ENCODE measurements at places on chromosomes 5 and 9. TPM values are rescaled to one million over a fixed set of nuclear protein-coding genes. Genes with fewer than 3 reads are reported as not detected.

- H3K36me3 ChIP-seq = no peaks in the 10 kb centered on the region
- H3K4me1 ChIP-seq = no peaks in the 10 kb centered on the region
- H3K27me3 ChIP-seq = no peaks in the 10 kb centered on the region
- no peak for DNase-seq
- no peak overlapping the region for H3K4me3 ChIP-seq
Observed at GRCh38 chr9:13175732-13176131, 103.8 kb downstream of the MPDZ start.

DNA sequence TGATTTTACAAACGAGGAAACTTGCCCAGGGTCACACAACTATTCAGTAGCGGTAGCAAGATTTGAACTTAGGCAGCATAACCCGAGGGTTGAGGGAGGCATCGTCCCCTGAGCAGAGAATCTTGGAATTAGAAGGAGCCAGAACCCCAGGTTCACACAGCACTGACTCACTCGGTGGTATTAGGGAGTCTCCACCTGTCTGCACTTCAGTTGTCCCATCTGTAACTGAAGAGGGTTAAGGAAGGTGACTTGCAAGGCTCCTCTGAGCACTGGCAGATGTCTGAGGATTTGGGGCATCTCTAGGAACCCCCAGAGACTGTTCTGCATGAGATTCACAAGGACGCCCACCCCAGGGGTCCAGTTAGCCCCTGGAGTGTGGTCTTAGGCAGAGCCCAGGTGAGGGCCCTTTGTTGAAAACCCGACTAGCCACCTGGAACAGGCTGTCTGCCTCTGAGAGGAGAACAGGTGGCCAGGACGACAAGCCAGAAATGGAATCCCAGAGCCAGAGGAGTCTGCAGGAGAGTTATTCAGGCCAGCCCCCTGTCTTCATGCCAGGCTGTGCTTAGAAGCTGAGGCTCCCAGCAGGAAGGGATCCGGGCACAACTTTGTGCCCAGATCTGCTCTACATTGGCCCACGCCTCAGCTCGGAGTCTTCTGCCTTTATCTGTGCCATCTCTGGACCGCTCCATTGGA, 50.0 kb upstream of the ORM1 start:
- DNase-seq = no peak
- no peaks in the 10 kb centered on the region for H3K36me3 ChIP-seq

GPR150 gene
- 0.37 TPM for total RNA-seq

DNA sequence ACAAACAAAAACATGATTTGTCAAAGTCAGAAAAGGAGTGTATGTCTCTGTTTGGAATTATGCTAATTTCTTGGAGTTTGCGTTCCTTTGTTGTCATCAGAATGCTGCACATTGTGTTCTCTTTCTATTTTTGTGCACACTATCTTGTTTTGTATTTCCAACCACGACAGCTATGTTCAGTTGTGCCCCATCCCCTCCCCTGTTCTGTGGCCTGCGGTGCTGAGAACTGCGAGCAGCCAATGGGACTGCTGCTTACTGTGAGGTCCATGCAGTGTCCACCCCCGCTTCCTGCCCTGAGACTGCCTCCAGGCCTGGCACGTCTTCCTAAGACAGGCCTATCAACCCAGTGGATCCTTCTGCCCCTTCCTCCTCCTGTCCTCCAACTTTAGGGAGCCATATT, 76.8 kb downstream of the PALM2AKAP2 start:
- H3K27me3 ChIP-seq = peaks cover 10% of the 10 kb centered on the region
- H3K4me1 ChIP-seq = no peaks in the 10 kb centered on the region
- no peak overlapping the region for H3K27ac ChIP-seq
- H3K4me3 ChIP-seq = no peak overlapping the region

DNA sequence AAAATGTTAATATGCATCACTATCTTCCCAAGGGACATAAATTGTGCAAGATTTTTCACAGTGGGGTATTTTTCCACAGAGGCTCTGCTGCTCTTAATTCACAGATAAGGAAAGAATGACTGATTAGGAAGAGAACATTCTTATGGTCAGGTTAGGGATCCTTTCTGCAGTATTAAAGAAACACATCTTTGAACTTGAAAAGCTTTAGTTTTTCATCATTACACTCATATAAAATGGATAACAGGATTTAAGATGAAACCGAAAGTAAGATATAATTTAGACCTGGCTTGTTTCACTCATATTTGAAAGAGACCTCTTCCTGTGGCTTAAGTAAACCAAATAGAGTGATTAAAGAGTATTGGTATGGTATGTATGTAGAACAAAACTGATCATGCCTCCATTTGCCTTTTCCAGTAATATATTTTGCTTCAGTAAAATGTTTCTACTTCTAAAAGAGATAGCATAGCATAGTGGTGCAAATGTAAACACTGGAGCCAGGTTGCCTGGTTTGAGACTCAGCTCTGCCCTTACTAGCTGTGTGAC, 160.0 kb downstream of the PRR16 start:
- H3K27ac ChIP-seq = no peak overlapping the region
- H3K27me3 ChIP-seq = no peaks in the 10 kb centered on the region
- no peaks in the 10 kb centered on the region for H3K36me3 ChIP-seq
- no peak overlapping the region for H3K4me3 ChIP-seq

KIAA1958 gene
- total RNA-seq = 13.0 TPM

- no peak overlapping the region for H3K27ac ChIP-seq
- no peaks in the 10 kb centered on the region for H3K4me1 ChIP-seq
- H3K27me3 ChIP-seq = peaks cover 2% of the 10 kb centered on the region
- no peak for DNase-seq
Observed at GRCh38 chr9:104675611-104676010, 18.7 kb upstream of the OR13D1 start.

TIMD4 gene
- 2.3 TPM for total RNA-seq

DNA sequence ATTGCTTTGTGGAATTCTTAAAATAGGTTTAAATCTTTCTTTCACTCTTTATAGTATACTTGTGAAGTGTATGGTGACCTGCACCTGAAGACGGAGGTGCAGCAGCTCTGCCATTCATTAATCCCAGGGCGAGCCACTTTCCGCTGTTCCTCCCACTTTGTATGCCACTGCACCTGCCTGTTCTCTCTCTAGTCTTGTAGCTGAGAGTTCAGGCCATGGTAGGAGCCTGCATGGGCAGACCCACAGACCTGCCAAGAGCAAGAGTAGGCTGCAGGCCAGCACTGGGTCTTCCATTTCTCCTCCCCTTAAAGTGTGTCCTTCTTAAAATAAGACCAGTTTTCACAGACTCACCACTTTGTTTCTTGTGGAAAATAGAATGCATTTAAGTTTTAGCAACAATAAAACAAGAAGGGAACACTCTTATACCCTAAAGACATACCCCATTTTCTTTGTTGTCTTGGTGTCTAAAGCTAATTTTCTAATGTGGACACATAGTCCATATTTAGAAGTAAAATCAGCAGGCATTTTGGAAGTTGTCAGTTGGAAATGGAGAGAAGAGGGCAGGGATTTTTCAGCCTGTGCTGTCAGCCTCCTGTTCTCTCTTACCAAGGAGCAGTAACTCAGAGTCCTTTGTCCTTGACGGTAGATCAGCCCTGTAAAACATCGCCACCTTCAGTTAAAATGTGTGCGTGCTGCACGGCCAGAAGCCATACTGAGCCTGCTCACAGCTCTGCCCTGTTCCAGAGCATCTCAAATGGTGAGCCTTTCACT, 103.2 kb downstream of the SNCAIP start:
- H3K4me3 ChIP-seq = no peak overlapping the region
- no peaks in the 10 kb centered on the region for H3K4me1 ChIP-seq
- H3K36me3 ChIP-seq = no peaks in the 10 kb centered on the region

SURF1 gene
- total RNA-seq = 29.1 TPM

- no peaks in the 10 kb centered on the region for H3K27me3 ChIP-seq
- H3K4me3 ChIP-seq = peak overlapping the region; percentile 58
- DNase-seq = no peak
- peak overlapping the region; percentile 94 for H3K27ac ChIP-seq
- H3K36me3 ChIP-seq = peaks cover 23% of the 10 kb centered on the region
Observed at GRCh38 chr5:40410964-40411635, 268.6 kb upstream of the PTGER4 start.

DNA sequence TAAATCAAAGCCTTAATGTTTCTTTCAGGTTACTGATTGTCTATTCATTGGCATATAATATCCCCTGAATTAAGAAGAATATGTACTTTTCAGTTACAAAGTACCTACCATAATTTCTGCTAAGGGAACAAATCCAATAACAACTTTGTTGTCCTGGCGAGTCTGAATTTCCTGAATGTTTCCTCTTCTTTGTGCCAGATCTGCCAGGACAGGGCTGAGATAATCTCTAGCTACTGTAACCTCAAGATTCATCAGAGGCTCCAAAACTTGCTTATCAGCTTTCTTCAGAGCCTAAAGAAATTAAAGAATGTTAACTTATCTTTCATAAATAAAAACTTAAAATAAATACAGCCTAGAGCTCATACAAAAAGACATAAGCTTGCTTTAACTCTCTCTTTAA, 37.2 kb downstream of the HEXB start:
- DNase-seq = no peak
- H3K4me1 ChIP-seq = no peaks in the 10 kb centered on the region
- no peak overlapping the region for H3K27ac ChIP-seq
- no peaks in the 10 kb centered on the region for H3K27me3 ChIP-seq
- no peak overlapping the region for H3K4me3 ChIP-seq

- no peaks in the 10 kb centered on the region for H3K36me3 ChIP-seq
- DNase-seq = no peak
- peaks cover 5% of the 10 kb centered on the region for H3K27me3 ChIP-seq
- H3K27ac ChIP-seq = no peak overlapping the region
- no peak overlapping the region for H3K4me3 ChIP-seq
- no peaks in the 10 kb centered on the region for H3K4me1 ChIP-seq
Observed at GRCh38 chr5:42887575-42887974, 75.9 kb upstream of the SELENOP start.

TNFSF8 gene
- 48.2 TPM for total RNA-seq

DNA sequence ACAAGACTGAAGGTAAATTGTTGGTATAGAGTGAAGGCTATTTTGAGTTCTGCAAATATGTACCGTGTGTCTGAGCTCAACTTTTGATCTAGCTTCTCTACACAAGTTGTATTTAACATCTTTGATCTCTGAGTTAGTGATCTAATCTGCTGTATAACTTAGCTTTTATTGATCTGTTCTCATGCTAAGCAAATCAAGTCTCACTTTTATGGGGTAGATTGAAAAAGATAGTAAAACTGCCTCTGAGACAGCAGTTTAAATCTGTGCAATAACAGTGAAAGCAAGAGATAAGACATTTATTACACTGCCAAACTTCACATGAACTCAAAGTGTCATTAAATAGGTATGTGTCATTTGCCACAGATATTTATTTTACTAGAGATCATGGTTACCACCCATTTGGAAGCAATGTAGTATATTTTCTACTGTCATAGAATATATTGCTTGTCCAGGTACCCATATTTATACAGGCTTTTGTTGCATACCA, 477.3 kb downstream of the ISL1 start:
- no peaks in the 10 kb centered on the region for H3K4me1 ChIP-seq
- no peak for DNase-seq
- no peaks in the 10 kb centered on the region for H3K36me3 ChIP-seq
- no peak overlapping the region for H3K4me3 ChIP-seq

FAM163B gene
- total RNA-seq = not detected

- no peak for DNase-seq
- peaks cover 10% of the 10 kb centered on the region for H3K27me3 ChIP-seq
- no peak overlapping the region for H3K27ac ChIP-seq
- no peak overlapping the region for H3K4me3 ChIP-seq
Observed at GRCh38 chr5:180910735-180911134, 11.8 kb downstream of the BTNL8 start.

- peaks cover 3% of the 10 kb centered on the region for H3K36me3 ChIP-seq
- H3K4me3 ChIP-seq = no peak overlapping the region
- H3K27ac ChIP-seq = no peak overlapping the region
- H3K27me3 ChIP-seq = no peaks in the 10 kb centered on the region
- no peaks in the 10 kb centered on the region for H3K4me1 ChIP-seq
Observed at GRCh38 chr5:80068246-80068636, 33.1 kb downstream of the THBS4 start.

- H3K4me1 ChIP-seq = peaks cover 24% of the 10 kb centered on the region
- no peaks in the 10 kb centered on the region for H3K36me3 ChIP-seq
- H3K27ac ChIP-seq = no peak overlapping the region
Observed at GRCh38 chr9:124006448-124007361, 4.9 kb upstream of the LHX2 start.

DNA sequence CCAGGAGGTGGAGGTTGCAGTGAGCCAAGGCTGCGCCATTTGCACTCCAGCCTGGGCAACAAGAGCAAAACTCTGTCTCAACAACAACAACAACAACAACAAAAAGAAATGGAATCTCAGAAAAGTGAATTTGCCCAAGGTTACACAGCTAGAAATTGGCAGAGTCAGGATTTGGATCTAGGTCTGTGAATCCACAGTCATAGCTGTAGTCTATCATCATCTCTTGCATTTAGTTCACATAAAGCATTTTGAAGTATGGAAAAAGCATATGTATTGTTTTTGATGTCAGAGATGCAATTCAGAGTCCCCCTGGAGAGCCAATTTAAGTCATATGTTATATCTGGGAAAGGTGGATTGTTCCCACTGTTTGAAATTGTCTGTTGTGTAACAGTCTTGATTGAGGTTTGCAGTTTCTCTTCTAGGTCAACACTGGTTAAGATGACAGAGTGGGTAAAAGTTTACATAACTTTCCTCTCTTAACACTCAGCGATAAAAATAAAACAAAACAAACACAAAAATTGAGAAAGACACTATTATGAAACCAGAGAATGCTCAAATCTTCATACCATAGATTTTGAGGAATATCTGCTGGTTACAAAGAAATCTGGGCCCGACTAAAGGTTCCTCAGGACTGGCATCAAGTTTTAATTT, 21.5 kb upstream of the GPR21 start:
- no peaks in the 10 kb centered on the region for H3K4me1 ChIP-seq
- no peak overlapping the region for H3K27ac ChIP-seq
- peaks cover 33% of the 10 kb centered on the region for H3K36me3 ChIP-seq
- no peak overlapping the region for H3K4me3 ChIP-seq

GRCh38 chr5:62259699-62260250, 46.2 kb upstream of the KIF2A start:
- peaks cover 11% of the 10 kb centered on the region for H3K36me3 ChIP-seq
- H3K27me3 ChIP-seq = no peaks in the 10 kb centered on the region
- peak overlapping the region; percentile 40 for H3K27ac ChIP-seq
- peaks cover 60% of the 10 kb centered on the region for H3K4me1 ChIP-seq
- DNase-seq = no peak

DIPK1B gene
- total RNA-seq = 0.21 TPM

DNA sequence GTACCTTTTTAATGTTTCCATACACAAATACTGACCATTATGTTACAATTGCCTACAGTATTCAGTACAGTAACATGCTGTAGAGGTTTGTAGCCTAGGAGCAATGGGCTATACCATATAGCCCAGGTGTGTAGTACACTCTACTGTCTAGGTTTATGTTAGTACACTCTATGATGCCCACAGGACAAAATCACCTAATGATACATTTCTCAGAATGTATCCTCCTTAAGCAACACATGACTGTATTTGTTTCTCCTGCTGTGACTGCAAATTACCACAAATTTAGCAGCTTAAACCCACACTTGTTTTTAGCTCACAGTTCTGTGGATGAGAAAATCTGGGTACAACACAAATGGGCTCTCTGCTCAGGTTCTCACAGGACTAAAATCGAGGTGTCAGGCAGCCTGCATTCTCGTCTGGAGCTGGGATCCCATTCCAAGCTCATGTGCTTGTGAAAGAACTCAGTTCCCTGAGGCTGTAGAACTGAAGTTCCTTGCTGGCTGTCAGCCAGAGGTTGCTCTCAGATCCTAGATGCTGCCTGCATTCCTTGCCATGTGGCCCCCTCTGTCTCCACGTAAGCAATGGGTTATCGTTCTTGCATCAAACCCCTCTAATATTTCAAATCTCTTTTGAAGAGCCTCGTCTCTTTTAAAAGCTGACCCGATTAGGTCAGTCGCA, 38.6 kb upstream of the PIK3R1 start:
- no peak for DNase-seq
- H3K4me3 ChIP-seq = no peak overlapping the region
